ENCODE measurements at places on chromosomes 2 and 18.

- DNase-seq, result no peak
These were observed 23.3 kb upstream of the EPAS1 start for GRCh38 chr2:46273919-46274318.

DNA sequence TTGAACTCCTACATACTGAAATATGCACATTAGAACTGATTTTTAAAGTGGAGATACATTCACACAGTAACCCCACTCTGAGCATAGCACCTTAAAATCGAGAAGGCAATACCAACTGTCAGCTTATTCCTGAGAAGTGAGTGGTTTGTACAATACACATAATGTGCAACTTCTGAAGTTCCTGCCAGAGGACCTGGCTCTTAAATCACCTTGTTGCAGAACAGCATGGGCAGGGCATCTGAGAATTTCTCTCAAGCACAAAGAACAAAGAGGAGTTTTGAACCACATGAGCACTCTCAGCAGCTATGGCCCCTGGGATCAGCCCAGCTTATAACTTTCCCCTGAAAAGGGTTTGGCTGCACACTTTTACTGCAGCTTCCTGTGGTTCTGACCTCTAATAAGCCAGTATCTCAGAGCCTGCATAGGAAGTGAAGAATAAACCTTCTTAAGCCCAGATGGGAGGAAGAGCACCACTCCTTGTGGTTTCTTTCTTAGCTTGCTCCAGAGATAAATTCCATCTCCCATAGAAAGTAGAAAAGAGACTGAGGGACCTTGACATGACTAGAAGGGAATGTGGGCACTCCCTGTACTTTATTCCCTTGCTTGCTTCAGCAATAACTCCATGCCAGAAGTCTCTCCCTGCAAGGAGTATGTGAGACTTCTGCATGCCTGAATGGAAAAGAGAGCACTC lies 862.3 kb downstream of the SUCLG1 start:
- no peak for DNase-seq

DNA sequence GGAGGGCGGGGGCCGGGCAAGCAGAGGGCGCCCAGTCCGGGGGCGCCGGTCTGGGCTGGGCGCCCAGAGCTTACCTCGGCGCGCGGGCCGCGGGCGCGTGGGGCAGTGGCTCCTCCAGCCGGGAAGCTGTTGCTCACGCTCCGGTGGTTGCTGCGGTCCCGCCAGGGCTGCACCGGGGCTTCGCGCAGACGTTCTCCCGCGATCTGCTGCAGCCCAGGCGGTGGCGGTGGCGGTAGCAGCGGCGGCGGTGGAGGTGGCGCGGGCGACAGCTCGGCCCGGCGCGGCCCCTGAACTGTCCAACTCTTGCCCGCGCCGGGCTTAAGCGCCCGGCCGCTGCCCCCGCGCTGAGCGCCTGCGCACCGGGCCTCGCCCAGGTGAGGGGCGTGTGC lies 391 bp downstream of the ZNF385B start:
- DNase-seq, result peak; percentile 59

GRCh38 chr18:3552305-3552704 lies 102.3 kb downstream of the TGIF1 start:
- no peak for DNase-seq

DNA sequence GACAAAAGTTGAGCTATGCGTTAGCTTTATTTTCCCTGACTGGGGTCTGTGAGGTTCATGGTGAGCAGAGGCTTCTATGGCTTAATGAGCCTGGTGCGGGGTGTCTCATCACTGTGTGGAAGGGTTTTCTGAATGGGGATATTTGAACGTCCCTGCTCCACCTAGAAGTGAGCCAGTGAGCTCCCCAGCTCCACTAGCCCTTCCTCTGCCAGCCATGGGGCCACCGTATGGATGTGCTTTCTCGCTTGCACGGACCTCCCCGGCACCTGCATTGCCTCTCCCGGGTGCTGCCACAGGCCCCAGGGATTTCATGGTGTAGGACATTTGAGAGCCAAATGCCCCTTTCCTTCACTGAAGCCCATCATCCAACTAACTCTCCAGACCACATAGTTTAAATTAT lies 37.8 kb downstream of the CYP26B1 start:
- no peak for DNase-seq
